ENCODE measurements at places on chromosomes 2 and 18. TPM values are rescaled to one million over a fixed set of nuclear protein-coding genes. Genes with fewer than 3 reads are reported as not detected.

- no peak for DNase-seq
These were observed 4.8 kb upstream of the CDC42EP3 start for GRCh38 chr2:37676274-37676673.

The TMEM200C gene
- total RNA-seq, result not detected

The CHN1 gene
- 8.1 TPM for total RNA-seq

The CAPN13 gene
- not detected for total RNA-seq

- DNase-seq, result no peak
These were observed 60.2 kb downstream of the MYT1L start for GRCh38 chr2:2270808-2271415.

The WDPCP gene
- total RNA-seq, result 11.0 TPM

DNA sequence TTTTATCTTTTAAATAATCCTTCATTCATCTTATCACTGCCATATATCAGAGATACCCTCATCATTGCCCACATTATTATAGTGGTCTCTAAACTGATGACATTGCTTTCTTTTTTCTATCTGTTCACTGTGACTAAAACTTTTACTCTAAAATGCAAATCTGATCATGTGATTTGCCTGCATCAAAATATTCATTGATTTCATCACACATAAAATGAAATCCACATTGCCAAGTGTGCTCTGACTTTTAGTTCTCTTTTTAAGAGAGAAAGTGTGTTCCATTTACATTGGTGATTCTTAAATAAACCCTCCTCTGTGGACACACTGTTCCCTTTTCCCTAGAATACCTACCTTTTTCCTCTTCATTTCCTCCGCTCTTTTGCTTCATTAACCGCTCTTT, 7.5 kb downstream of the REL start:
- no peak for DNase-seq

DNA sequence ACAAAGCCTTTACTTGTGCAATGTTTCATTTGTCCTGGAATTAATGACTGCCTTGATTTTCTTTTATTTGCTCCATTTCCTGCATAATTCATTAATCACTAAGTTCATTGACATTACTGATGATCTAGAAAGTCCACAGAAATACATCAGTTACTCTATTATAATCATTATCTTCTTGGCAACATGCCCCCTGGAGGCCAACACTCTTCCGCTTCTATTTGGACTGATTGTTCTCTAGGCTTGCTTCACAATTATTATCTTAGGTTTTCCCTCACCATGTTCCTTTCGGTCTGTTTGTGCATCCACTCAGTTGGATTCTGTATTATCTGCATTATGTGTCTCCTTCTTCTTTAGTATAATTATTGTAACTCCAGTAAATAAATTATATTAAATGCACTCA, 461.0 kb upstream of the CDH2 start:
- DNase-seq, result no peak

GRCh38 chr18:72410399-72410798, 133.7 kb downstream of the CBLN2 start:
- DNase-seq, result no peak

GRCh38 chr2:54629914-54630857, 93.3 kb upstream of the EML6 start:
- DNase-seq, result peak; percentile 31

The NYAP2 gene
- total RNA-seq, result not detected

The STON1 gene
- 2.2 TPM for total RNA-seq

DNA sequence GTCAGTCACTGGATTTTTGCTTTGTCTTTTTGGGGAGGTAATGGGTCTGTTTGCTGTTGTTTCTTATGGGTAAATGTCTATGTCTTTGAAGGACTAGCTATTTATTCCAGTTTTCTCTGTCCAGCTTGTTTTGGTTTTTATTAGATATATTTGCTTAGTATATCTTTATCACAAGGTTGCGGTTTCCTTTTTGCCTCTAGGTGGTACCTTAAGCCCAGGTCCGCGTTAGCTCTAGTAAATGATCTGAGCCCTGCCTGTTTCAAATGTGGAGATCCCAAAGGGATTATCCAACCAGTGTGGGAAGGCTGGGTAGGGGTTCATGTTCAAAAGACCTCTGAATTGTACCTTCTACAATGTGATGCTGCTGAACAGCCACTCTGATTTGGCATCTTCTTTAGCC, 114.5 kb downstream of the MYO3B start:
- no peak for DNase-seq
